Stimulated activated CD4-positive, alpha-beta T cell treated with anti-CD3 and anti-CD28 coated beads, Interleukin-1b, Interleukin-23, amount 100 ng/mL, for 1 hour (primary cell): ENCODE measurements at places on chromosomes 6 and 20.

DNA sequence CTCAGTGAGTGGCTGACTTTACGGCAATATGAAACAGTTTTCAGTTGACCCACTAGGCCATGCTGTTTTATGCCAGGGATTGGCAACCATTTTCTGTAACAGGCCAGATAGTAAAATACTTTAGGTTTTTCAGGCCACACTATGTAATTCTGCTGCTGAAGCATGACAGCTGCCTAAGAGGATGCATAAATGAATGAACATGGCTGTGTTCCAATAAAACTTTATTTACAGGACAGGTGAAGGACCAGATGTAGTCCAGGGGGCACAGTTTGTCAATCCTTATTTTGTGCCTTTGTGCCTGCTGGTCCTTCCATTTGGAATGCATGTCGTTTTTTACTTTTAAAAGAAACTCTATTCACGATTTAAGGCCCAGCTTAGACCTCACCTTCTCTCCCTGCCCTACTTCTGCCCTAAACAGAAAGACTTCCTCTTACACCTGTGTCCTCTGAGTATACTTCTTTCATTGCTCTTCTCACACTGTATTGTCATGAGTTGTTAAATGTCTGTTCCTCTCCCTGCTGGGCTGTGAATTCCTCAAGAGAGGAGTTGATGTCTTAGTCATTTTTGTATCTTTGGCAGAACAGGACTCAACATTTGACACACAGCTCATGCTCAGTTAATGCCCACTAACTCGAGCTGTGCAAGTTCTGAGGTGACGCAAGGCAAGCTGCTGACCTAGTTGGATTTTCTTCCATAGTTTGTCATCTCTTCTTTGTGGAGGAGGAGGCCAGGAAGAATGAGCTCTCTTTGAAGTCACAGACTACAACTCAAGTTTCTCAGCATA, 90.1 kb upstream of the MAP7 start:
- DNase-seq, result no peak

- no peak for DNase-seq
These were observed 12.2 kb downstream of the GABRR2 start for GRCh38 chr6:89302936-89303335.

DNA sequence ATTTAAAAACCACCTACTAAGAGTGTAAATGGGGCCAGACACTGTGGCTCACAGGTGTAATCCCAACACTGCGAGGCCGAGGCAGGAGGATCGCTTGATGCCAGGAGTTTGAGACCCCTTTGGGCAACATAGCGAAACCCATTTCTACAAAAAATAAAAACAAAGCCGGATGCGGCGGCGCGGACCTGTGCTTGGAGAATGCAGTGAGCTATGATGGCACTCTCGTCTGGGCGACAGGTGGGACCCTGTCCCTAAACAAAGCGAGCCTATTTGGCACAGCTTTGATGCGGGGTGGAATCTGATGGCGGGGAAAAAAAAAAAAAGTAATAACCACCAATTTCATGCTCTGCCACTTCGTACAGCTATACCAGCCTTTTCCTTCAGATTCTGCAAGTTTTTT, 1.1 kb downstream of the TCP1 start:
- no peak for DNase-seq

DNA sequence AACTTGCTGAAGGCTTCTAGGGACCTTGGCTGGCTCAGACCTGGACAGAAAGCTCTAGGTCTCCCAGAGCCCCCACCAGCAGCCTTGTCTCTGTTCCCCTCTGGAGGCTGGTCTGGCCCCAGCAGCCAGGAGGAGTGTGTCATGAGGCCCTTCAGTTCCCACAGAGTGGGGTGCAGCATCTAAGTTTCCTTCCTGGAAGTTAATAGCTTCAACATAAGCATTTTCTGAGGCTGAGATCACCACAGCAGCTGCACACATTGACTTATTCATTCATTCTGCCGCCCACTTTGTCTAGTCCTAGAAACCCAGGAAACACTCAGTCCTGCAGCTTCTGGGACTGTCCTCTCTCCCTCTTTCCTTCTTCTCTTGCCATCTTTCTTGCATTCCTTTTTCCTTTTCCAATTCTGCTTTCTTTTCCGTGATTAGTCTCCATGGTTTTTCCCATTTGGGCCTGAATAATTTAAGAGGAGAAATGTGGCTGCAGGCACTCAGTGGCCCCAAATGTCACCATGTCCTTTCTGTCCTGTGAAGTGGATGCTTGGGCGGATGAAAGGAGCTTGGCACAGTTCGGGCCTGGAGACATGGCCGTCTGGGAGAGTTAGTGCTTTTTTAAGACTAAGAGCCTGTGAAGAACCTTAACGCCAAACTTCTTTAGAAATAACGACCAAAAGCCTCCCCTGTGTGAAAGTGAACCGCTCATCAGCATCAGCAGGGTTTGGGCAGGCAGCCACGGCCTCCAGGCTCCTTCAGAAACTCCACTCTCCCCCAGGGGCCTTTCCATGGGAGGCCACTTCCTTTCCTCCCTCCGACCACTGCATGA, 31.0 kb upstream of the PCMTD2 start:
- DNase-seq, result no peak

DNA sequence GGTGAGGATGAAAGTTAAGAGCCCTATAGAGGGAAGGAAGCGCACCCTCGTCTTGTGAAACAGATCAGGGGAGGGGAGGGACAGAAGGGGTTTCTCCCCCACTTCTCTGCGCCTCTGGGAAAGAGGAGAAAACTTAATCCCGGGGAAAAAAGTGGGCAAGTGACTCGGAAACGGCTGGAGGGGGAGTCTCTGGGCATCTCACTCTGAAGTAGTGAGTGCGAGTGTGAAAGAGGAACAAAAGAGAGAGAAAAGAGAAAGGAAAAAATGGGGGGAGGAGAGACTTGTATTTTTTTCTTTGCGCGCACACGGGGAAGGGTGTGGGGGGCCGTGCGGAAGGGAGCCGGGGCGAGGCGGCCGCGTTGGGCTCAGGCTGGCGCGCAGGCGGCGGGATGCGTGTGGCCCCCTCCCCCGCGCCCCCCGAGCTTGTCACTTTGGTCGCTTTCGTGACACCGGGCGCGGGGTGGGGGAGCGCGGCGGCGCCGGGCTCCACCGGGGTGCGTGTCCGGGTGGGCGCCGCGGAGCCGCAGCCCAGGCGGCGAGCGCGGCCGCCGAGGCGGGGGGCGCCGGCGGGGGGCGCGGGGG, 454 bp downstream of the L3MBTL3 start:
- DNase-seq, result no peak

DNA sequence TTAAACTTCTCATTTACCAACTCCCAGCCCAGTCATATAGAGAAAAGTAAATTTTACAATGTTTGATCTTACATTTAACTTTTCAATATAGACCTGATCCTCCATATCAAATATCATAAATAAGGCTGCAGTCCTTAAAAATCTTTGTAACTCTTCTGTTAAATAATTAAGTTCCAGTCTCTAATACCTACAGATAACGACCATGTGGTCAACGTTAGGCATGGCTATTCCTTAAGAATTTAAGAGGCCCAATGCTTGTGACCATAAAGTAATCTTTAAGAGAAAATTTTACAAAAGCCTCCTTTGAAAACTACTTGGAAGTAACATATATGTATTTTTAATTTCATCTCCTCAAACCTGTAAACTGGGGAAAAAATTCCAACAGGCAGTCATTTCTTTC, 1.6 kb downstream of the FBXO5 start:
- DNase-seq, result no peak

- DNase-seq, result no peak
These were observed 34.3 kb downstream of the SDHAF4 start for GRCh38 chr6:70601014-70601413.

- no peak for DNase-seq
These were observed 1.2 kb upstream of the TP53RK start for GRCh38 chr20:46690219-46691106.

DNA sequence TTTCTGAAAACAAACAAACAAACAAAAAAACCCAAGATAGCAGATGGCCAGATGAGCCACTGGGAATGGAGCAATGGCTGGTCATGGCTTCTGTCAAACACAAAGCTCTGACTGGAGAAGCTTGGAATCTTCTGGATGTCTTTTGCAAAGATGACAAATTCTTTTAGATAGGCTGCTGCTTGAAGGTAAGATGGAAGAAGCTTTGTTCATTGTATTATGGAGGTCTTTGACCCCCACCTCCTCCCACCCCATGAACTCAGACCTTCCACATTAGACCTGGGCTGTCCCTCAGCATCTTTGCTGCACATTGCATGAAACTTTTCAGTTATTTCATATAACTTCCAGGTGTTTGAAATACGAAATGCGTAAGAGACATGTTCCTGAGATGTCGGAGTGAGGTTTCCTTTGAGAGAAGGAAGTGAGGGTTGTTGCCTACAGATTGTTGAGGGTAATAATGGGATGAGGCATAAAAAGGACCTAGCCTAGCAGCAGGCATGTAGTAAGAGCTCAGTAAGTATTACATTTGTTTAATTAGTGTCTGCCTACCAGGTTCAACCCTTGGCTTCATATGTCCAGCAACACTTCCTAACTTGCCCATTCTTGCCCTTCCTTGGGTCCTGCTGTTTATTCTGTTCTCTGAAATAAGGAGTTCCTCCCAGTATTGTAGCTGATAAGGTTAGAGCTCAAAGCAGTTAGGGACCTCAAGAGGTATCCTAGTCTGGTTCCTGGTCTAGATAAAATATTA, 51.4 kb upstream of the IER3 start:
- DNase-seq, result no peak

DNA sequence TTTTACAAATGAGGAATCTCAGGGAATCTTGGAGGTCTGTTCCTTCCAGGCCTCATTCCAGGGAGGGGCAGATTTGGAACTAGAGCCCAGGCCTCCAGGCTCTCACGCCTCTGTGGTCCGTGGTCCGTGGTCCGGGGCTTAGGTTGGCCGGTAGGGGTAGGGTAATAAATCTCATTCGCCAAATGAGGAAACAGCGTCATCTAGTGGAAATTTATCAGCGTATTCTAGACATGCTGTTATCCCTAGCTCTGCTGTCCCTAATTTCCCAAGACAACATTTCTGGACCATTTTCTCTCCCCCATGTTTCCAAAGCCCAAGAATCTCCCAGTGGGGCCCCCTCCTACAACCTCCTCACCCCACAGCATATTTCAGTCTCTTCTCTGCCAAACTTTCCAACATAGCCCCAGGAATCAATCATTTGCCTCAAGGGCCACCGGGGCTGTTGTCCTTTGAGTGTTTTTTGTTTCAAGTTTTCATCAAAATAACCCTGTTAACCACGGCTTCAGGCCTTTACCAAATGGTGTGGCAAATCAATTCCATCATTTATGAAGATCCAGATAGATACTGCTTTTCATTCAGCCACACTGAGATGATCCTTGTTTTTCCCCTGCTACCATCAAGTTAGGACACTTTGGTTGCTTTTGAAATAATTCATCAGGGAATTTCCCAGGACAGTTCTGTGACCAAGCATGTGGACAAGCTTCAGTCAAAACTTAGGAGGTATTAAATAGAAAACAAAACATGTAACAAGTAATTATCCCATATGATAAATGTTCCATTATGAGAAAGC, 126.8 kb downstream of the ALDH8A1 start:
- DNase-seq, result no peak

DNA sequence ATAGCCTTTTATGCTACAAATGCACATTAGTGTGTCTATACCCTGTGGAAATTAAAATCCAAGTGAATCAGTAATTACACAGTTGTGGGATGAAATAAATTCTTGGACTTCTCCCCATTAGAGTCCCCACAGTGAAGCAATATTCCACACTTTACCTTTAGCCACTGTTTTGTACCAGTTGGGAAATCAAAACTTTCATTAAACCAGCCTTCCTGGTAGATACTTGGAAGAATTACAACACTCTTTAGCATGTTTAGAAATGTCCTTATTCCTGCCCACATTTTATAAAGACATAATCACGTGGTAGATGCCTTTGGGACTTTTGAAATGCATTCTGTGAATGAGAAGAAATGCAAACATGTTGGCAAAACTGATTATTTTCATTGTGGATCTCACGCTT, 49.0 kb upstream of the ANKEF1 start:
- no peak for DNase-seq

GRCh38 chr20:19549896-19550295, 208.2 kb upstream of the RIN2 start:
- DNase-seq, result no peak

DNA sequence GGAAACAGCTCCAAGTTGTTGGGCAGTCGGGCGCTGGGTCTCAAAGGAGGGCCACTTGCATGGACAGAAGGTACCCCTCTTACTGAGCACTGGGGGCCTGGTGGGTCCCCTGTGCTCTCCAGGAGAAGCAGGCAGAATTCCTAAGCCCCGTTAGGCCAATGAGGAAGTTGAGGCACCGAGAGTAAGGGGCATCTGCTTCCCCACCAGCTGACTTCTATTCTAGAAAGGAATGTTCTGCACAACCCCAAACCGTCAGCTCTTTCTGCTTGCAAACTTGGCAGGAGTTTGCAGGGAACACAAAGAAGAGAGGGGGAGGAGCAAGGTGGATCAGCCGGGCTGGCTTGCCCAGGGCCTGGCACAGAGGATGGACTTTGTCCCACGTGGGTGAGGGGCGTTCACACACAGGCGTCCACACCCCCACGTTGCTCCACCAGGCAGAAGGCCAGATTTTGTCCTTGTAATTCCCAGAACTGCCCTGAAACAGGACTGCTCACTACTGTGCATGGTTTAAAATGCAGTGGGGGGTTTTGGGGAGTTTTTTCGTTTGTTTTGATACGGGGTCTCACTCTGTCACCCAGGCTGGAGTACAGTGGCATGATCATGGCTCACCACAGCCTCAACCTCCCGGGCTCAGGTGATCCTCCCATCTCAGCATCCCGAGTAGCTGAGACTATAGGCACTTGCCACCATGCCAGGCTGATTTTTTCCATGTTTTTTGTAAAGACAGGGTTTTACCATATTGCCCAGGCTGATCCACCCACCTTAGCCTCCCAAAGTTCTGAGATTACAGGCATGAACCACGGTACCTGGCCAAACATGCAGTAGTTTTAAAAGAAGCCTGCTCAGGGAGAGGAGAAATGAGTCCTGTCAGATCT, 93.3 kb downstream of the SNX5 start:
- no peak for DNase-seq

DNA sequence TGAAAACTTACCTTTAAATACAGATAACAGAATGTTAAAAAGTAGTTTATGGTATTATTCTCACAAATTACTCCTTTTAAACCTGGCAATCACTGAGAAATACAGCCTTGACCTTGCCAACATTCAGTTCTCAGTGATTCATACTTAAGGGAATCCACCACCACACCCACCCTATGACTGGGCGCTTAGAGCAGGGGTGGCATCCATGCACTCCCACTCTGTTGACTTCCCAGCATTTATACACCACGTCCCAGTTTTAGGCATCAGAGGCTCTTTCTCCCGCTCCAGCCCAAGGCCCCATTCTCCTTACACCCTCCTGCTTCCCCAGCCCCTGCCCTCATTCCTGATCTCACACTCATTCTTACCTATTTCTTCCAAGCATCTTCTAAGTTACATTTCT, 16.3 kb downstream of the TRAF3IP2 start:
- no peak for DNase-seq

- DNase-seq, result no peak
These were observed 16.7 kb downstream of the MAP3K5 start for GRCh38 chr6:136775548-136775947.

DNA sequence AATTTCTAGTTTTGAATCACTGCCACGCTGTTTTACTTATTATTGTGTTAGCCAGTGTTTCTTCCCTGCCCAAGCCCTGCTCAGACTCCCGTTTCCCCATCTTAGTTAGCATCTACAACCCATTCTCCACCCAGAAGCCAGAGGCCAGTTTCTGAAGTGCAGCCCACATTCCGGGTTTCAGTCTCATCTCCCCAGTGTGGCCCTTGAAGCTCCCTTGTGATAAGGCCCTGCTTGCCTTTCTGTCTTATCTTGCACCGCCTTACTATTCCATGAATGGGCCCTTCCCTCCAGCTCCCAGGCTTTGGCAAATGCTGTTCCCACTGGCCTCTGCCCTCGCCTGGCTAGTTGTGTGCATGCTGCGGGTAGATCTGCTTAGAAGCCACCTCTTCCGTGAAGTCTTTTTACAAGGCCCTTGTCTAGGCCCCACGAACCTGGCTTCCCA, 41.1 kb downstream of the TOX2 start:
- no peak for DNase-seq
